ENCODE measurements at places on chromosomes 4 and X.

DNA sequence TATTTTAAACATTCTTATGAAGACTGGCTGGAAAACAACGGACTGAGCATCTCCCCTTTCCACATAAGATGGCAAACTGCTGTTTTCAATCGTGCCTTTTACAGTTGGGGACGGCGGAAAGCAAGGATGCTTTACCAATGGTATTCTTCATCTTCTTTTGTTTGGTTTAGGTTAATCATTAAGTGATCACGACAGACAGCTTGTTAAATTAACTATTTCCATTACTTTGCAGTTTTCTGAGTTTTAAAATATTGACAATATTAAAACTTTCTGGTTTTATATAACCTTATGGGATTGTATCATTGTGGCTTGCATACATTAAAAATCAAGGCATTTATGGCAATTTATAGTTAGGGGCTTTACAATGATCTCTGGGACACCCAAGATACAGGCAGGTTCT, 3.8 kb downstream of the MBTPS2 start:
- DNase-seq = no peak

DNA sequence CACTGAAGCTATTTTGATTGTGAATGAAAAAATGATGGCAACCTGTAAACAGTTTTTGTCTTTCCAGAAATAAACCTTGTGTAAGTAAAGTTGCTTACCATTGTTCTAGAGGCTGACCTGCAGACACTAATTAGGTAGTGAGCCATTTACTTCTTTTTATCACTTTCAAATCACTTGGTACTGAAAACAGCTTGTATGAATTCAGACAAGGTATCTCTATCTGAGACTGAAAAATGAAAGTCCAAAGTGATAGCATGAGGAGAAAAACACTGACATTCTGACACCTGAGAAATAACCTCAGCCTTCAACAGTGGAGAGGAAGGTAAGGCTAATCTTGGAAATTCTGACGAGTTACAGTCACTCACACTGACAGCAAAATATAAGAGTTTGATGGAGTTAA, 238.8 kb downstream of the GPC3 start:
- DNase-seq = no peak

GRCh38 chr4:8427761-8428287, 12.7 kb downstream of the ACOX3 start:
- no peak for DNase-seq

- DNase-seq = no peak
Measured at GRCh38 chrX:16975233-16975632, 28.8 kb downstream of the REPS2 start.

DNA sequence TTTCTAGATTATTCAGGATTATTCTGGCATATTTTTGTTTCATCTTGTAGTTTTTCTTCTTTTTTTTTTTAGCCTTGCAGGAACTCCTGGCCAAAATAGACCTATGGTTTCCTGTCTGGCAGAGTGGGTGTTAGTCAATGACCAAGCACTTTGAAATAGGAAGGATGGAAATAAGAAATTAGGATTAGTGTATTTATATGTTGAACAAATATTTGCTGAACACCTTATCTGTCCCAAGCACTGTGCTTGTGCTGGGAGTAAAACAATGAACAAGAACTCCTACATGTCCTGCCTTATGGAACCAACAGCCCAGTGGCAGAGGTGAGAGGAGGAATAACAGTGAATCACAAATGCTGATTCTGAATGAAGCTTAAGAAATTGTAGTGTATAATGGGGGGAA, 4.5 kb downstream of the MMRN1 start:
- no peak for DNase-seq

GRCh38 chr4:154205471-154205870, 286.1 kb downstream of the DCHS2 start:
- DNase-seq = no peak

DNA sequence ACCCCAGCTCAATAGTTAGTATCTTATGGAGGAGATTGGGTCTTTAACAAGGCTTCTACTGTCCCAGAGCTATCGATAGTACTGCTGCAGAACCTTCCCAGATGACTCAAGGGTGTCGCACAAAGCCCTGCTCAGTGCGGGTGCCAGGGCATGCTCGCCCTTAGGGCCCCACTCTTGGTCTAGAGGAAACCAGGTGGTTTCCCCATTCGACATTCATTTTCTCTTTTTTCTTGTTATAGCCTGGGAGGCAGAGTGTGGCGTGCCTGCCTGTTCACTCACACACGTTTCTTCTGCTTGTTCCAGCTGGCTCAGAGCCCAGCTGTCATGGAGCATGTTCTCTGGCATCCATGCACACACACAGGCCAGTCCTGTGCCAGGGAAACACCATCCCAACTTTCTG, 144.5 kb downstream of the SMIM20 start:
- no peak for DNase-seq

DNA sequence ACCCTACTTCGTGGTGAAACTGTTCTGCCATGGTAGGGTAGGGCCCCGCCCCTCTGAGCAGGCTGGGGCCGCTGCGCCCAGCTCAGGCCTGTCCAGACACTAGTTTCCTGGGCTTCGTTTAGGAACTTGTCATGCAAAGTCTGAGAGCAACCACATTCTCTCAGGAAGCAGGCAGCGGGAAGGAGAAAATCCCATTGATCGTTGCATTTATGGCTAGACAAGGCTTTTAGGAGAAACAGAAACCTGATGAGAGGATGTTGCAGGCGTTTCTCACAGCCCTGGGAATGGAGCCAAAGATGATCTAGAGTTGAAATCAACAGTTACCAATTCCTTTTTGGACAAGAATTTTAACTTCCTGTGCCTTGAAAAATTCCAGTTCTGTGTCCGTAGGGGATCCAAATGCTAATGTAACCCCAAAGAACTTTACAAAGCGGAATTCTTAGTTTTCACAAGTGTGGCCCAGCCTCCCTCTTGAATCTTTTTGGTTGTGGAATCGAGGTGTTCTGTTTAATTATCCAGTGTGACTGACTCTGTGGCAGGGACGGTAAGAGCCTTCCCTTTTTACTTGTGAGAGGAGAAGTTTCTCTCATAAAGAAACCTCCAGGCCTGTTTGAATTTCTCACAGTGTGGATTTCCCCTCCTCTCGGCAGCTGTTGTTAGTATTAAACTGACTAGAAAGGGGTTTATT, 4.5 kb upstream of the CXCL9 start:
- peak; percentile 49 for DNase-seq

GRCh38 chr4:68445111-68445510, 2.2 kb upstream of the TMPRSS11E start:
- no peak for DNase-seq

GRCh38 chrX:40418146-40418812, 162.5 kb upstream of the ATP6AP2 start:
- no peak for DNase-seq

Measured in fibroblast of the conjunctiva (primary cell).